ENCODE measurements at places on chromosomes 7 and 10.

DNA sequence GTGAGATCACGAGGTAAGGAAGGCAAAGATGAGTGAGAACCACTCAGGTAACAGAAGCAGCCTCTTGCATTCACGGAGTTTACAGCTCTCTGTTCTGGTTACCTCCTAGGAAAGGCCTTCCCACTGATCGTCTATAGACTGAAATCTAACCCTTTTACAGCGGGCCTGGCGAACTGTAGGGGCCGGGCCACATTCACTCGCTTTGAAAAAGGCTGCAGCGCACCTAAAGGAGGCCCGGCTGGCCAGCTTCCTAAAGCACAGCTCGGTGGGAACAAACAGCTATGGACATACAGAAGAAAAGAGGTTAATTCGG, 565 bp downstream of the ATP5MK start:
- no peak for DNase-seq

DNA sequence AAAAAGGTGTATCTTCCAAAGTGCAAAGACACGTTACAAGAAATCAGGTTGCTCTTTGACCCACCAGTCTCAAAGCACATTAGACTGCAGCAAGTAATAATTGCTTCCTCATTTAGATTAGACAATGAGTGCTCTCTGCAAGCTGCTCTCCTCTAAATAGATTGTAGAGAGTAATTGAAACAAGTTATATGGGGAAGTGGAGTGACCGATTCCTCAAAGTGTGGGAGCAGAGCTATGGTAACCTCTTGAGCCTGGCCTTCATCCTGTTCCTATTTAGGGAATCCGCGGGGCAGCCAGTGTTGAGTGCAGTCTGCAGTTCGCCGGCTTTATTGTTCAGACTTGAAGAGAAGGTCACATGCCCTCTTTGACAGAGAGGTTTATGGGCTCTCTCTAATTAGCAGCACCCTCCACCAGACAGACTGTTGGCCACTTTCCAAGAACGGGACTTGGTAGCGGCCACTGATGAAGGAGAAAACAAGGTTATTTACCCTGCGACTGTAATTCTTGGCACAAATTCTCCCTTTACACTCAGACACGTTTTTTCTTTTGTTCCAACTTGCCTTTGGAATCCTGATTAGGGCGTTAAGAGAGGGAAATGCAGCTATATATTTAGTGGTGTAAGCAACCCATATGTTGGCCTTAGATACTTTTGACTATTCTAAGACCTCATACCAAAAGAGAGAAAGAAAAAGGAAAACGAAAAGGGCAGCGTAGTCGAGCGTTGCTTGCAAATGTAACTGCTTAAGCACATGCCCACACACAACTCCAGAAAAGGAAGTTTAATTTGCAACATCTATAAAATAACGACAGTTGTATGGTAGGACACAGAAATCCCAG, 107.5 kb downstream of the REEP3 start:
- DNase-seq, result no peak

- DNase-seq, result no peak
Observed at GRCh38 chr10:84329196-84329611, 815 bp downstream of the CCSER2 start.

DNA sequence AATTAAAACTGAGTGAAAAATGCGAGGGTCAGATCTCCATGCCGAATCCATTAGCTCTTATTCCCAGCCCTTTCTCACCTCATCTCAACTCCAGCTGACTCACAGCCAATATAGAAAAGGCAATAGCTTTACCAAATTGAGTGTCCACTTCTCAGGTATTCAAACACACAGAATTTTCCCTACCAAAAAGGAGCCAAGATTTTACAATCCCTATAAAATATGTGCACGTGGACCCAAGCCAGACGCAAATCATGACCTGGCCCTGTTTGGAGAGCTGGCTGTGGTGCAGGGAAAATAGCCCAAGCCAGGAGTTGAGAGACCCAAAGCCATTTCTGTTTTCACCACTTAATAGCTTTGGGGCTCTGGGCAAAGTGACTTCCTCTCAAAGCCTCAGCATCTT, 379.7 kb upstream of the AUTS2 start:
- DNase-seq, result no peak

DNA sequence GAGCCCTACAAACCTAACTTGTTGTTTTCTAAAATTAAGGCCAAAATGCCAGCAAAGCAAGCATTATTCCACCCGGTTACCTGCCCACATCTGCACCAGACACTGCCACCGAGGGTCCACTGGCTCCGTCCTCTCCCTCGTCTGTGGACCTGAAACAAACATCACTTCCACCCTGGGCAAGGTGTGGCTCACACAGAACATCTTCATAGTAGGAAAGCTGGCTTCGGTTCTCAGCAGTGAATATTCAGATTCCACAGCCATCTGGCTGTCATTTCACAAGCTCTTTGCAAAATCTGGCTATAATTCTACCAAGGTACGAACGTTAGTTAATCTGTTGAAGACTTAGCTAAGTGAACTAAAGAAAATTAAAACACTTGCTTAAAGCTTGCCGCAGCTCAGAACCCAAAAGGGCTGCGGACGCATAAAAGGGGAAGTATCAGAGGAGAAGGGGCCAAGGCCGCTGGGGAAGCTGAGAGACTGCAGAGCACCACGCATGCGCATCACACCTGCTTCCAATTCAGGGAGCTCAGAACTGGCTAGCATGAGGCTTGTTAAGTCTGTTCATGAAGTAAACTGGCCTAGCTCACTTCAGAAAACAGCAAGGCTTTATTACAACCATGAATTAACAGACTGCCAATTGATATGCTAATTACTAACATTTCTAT, 46.1 kb downstream of the PTPRN2 start:
- DNase-seq, result no peak

DNA sequence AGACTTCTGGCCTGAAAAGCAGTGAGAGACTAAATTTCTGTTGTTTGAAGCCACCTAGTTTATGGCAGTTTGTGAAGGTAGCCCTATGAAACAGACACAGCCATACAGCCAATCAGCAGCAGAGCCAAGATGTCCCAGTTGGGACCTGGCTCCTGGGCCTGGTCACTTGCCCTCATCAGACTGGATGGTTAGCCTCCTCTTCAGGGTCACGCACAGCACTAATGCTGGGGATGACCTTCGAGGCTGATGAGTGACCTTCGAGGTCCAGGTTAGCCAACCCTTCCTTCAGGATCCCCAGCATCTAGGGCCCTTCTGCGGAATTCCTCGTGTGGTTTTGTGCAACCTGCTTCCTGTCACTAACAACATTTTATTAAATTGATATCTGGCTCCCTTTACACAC, 229.7 kb downstream of the FANK1 start:
- DNase-seq, result no peak

GRCh38 chr10:91360461-91360860, 49.7 kb upstream of the HECTD2 start:
- no peak for DNase-seq

DNA sequence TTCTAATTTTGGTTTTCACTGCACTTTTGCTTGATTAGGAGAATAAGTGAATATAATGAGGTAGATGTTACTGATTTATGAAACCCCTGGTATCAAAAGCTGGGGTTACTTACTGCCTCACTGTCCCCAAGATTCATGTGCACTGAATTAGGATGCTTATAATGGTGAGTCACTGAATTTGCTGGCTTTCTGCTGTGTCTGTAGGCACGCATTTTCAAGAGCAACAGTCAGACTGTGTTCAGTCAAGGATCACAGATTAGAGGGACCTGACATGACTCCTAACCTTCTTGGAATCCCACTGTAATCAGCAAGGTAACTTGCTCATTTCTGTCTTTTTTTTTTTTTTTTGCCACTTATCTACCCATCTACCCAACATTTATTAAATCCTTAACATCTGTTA, 59.7 kb downstream of the GPR85 start:
- no peak for DNase-seq

GRCh38 chr7:116807011-116807560, 55.3 kb upstream of the CAPZA2 start:
- no peak for DNase-seq

DNA sequence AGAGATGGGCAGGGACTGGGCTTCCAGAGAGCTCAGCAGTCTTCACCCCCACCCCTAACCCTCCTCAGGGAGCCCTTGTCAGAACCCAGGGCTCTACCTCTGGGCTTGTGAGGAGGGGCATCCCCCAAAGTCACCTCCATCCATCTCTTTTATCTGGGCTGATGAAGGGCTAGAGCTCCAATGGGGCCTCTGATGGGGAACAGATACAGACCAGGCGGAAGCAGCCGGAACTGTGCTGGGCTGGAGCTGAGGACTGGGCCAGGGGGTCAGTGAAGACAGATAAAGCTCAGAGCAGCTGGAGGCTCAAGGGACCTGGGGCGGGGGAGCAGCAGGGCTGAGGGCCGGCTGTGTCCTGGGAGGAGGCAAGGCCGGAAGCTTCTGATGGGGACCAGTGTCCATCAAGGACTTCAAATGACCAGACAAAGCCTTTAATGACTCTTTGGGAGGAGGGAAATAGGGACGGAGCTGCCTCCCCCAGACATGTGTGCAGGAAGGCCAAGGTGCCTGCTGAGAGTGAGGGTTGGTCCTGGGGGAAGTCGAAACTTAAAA, 10.2 kb downstream of the KAZALD1 start:
- no peak for DNase-seq

GRCh38 chr10:29055101-29055500, 233.8 kb upstream of the LYZL1 start:
- no peak for DNase-seq

DNA sequence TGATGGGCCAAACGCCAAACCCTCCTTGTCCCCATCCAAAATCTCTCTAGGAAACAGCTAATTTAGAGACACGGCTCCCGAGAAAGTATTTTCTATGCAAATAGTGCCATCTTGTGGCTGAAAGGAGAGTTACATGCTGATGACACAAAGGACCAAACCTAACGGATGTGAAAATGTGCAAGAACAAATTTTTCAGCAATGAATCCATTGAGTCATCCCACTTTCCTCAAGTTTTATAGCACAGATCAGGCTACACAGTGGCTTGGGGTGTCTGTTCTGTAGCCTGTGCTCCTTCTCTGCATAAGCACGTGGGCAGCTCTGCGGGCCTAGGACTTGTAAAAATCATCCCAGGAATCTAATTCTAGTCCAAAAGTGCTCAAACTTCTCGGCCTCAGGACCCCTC, 154.8 kb upstream of the PRR15 start:
- DNase-seq, result peak; percentile 24

DNA sequence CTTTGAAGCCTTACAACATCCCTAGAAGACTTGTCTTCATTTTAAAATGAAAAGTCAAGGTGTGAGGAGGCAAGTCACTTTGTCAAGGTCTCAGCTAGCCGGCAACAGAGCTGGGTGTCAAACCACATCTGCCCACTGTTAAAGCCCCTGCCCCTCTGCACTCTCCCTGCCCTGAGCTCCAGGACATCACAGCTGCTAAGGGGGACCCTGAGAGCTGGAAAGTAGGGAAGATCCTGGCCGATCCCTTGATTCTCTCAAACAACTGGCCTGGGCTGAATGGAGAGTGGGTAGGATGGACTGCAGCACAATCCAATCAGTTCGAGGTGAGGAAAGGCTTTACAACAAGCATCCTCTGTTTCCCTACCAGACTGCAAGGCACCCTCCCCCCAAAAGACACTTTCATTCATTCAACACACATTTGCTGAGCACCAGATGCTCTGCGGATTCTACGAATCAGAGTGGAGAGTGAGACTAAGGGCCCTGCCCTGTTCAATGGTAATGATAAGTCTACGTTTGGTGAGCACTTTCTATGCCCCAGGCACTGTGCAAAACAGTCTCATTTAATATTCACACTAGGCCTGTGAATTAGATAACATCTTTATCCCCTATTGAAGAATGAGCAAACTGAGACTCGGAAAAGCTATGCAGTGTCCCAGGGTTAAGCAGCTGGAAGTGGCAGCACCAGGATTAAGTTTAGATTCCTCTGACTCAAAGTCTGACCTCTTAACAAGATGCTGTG, 148.1 kb downstream of the HERPUD2 start:
- no peak for DNase-seq

DNA sequence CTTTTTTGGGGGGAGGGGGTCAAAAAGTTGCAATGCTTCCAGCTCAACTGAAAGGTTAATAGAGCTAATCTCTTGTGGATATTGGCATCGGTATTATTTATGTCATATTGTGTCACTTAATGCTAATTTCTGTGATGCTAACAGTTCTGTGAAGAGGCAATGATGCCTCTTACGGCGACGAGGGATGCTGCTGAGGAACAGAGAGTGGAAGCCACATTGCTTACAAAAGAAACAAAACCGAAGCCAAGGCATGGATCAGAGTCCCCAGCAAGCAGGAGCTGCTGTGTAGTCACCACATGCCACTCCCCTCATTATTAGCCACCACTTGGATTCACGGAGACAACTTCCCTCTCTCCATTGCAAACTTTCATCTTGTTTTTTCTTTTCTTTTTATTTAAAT, 536.5 kb upstream of the MGMT start:
- DNase-seq, result no peak

DNA sequence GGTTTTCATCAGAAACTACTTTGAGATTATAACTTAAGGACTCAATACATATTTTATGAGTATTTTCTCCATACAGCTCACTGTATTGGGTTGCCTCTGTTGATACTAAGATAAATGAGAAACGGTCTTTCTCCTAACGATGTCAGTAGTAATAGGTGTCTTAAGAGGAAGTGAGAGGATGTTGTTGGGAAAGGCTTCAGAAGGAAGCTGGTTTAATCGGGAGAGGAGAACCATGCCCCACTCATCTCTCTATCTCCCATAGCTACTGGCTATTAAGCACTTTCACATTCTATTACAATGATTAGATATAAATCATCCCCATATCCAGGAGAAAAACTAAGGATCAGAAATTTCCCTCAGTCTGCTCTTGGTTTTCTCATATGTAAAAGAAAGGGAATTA, 2.0 kb downstream of the CLEC5A start:
- no peak for DNase-seq

DNA sequence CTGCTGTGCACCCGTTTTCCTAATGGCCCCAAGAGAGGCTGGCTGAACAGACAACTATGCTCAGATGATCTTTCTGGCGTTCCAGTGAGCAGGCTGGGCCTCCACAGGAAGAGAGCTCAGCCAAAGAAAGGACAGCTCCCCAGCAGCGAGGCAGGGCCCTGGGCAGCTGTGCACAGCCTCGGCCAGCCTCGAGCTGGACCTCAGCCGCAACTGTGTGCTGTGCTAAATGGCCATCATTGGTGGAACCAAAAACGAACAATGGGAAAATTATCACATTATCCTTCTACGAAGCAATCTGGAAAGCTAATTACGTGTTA, 97.5 kb downstream of the CTBP2 start:
- no peak for DNase-seq

GRCh38 chr10:48744587-48744986, 59.9 kb downstream of the WDFY4 start:
- no peak for DNase-seq

- no peak for DNase-seq
Observed at GRCh38 chr10:111989136-111989911, 194.2 kb downstream of the GPAM start.

- DNase-seq, result no peak
Observed at GRCh38 chr7:50409856-50410745, 40.0 kb downstream of the FIGNL1 start.

GRCh38 chr10:97071496-97071895, 114.3 kb downstream of the SLIT1 start:
- no peak for DNase-seq

- DNase-seq, result no peak
Observed at GRCh38 chr10:97076781-97077180, 109.0 kb downstream of the SLIT1 start.

DNA sequence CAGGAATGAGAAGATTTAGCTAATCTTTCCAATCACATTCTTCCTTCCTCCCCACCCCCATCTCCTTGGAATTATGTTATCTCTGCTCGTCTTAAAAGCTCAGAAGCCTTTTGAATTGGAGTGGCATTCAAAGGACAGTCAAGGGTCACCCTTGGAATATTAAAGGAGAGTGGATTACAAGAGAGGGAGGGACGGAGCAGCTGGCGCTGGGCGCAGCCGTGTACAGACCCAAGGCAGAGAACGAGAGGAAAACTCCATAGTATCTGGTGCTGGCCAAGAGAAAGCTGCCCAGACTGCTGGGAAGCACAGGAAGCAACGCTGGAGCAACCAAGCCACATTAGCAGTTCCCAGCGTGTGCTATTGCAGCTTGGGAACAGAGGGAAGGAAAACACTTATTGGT, 95.7 kb downstream of the POU6F2 start:
- no peak for DNase-seq

Data from smooth muscle cell of the brain vasculature (primary cell).